Fibroblast of skin of left biceps (primary cell): ENCODE measurements at places on chromosomes 12 and 14.

GRCh38 chr12:91777268-91777992, 368.2 kb downstream of the BTG1 start:
- DNase-seq: no peak

DNA sequence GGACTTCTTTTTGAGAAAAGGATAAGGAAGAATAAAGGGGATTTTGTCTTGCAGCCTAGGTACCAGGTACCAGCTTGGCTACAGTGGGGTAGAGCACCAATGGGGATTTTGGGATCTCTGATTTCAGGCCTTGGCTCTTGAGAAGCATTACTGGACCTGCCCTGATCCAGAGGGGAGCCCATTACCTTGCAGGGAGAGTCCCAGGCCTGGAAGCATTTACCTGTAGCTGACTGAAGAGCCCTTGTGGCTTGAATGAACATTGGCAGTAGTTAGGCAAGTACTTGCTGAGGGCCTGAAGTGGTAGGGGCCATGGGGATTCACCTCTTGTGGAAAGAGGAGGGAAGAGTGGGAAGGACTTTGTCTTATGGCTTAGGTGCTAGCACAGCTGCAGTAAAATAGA, 308.2 kb upstream of the FBXO33 start:
- no peak for DNase-seq

GRCh38 chr12:76871082-76871481, 7.7 kb downstream of the CSRP2 start:
- DNase-seq: no peak

DNA sequence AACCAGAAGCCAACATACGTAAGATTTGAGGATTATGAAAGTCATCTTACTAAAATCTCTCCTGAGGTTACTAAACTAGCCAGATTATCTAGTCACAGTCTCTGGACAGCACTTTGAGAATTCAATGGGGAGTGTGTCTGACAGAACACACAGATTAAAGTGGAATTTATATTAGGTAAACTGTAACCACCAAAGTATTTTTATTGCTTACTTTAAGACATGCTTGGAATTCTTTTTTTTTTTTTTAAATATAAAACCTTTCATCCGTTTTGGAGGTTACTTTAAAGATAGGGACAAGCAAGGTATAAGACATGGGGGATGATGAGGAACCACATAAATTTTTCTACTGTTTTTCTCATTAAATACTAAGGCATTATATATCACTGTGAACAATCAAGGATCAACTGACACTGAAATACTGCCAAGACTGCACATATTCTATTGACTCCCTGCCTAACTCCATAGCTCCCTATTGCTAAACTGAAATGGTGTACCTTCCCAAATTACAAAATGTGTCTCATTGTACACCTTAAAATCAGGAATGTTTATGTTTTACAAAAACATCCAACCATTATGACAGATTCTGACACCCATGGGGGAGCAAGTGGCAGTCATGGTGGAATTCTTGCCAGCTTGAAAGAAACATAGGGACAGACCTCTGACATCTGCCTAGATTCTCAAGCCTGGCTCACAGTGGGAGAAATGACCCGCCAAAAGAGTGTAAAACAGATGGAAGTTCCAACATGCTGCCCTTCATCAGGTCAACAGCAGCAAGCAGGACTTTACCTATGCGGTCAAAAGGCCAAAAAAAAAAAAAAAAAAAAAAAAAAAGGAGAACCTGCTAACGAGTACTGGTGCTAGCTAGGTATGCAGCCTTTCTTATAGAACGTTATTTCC, 239.3 kb downstream of the MED13L start:
- DNase-seq: peak; percentile 43

- DNase-seq: no peak
Observed at GRCh38 chr14:34785223-34786006, 71.0 kb upstream of the CFL2 start.

GRCh38 chr14:49999826-50000379, 107.0 kb downstream of the ARF6 start:
- DNase-seq: no peak

DNA sequence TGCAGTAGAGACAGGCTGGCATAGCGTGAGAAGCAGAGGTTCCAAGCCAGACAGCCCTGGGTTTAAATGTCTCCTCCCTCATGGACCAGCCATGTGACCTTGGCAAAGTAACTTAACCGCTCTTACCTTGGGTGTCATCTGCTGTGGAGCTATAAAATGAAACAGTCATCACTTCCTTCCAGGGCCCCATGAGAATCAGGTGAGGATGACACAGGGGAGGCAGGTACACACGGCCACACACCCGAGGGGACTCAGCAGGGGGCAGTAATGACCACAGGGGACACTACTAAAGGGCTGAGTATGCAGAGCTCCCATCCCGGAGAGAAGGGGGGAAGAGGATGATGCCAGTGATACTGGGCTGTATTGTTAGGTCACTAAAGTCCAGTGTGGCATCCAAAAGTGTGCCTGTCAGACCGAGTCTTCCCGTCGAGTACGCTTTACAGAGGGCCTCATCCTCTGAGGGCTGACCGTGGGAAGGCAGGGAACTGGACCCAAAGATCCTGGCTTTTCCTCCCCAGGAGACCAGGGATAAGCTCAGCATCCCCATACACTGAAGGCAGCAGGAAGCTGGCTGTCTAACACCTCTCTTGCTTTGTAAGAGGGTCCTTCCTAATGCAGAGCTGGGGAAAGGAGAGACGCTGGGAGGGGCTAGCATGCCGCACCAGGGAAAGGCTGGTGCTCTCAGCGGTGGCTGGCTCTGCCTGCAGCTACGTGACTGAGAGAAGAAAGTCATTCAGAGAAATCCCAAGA, 94.2 kb downstream of the SINHCAF start:
- DNase-seq: no peak

GRCh38 chr12:131124487-131125280, 171.0 kb downstream of the ADGRD1 start:
- no peak for DNase-seq

DNA sequence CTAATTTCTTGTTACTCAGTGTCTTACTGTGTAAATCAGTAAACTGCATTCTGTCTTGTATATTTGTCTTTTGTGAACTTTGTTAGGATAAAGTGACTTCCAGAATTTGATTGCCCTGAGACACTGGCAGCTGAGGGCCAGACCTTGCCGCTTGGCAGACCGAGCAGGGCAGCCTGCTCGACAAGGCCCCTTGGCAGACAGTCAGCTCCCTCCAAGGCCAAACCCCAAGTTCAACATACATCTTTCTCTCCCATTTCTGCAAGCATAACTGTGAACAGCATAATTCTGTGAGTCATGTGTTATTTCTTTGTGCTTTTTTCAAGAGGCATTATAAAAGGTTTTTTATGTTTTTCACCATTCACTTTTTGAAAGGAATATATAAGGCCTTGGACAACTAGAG, 39.2 kb upstream of the BMAL2 start:
- DNase-seq: no peak

DNA sequence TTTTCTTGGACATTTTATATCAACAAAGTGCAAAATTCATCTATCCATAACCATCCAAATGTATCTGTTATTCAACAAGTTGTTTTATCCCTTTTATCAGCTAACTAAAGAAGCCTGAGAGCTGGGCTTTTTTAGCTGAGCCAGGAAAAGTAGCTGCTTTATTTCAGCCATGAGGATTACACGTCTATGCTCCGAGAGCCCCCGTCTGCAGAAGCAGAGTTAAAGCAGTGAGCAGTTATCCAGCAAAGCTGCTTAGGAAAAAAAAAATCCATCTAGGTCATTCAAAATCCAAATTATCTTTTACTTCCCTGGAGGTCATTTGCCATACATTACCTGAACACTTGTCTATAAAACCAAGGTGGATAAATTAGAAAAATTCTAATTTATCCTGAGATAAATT, 15.7 kb upstream of the HECTD1 start:
- no peak for DNase-seq

DNA sequence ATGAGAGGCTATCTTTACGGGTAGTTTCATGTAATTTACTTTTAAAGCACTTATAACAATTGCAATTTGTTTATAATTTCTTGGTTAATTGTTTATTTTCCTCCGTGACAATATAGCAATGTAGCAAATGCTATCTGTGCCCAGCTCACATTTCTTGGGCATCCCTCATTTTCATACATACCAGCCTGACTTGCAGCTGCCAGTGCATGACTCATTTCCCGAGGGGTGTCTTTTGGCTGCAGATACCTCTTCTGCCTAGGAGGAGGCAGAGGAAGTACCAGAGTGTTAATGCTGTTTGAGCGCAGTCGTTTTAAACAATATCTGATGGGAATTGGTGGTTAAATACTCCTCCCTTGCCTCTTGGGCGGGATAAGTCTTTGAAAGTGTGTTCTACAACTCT, 104.2 kb upstream of the ABCD2 start:
- no peak for DNase-seq

DNA sequence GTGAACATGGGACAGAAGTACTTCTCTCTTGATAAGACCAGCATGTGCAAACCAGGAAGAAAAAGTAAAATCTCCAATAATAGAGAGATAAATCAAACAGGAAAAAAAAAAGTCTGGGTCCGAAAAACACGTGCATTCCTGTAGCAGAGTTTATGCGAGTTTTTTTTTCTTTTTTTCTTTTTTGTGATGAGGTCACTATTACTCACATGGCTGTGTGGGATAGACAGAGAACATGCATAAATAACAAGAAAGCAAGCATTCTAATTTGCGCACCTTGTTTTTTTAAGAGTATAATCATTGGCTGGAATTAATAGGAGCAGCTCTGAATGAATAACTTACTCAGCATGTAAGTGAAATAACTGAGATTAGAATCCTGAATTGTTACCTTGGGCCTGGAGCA, 91.9 kb upstream of the CPM start:
- DNase-seq: no peak

- DNase-seq: peak; percentile 23
Observed at GRCh38 chr12:99043319-99043914, 398.3 kb downstream of the APAF1 start.

- DNase-seq: no peak
Observed at GRCh38 chr14:104514156-104514848, 65.3 kb upstream of the C14orf180 start.

- DNase-seq: no peak
Observed at GRCh38 chr14:102817942-102818940, 41.0 kb downstream of the TRAF3 start.

- DNase-seq: no peak
Observed at GRCh38 chr12:169528-170370, 44.2 kb downstream of the SLC6A12 start.

- DNase-seq: no peak
Observed at GRCh38 chr12:44526655-44527182, 349.4 kb downstream of the NELL2 start.

GRCh38 chr12:25101092-25101445, 93.9 kb downstream of the DNAI7 start:
- DNase-seq: no peak
